ENCODE measurements at places on chromosomes 5 and 9.

DNA sequence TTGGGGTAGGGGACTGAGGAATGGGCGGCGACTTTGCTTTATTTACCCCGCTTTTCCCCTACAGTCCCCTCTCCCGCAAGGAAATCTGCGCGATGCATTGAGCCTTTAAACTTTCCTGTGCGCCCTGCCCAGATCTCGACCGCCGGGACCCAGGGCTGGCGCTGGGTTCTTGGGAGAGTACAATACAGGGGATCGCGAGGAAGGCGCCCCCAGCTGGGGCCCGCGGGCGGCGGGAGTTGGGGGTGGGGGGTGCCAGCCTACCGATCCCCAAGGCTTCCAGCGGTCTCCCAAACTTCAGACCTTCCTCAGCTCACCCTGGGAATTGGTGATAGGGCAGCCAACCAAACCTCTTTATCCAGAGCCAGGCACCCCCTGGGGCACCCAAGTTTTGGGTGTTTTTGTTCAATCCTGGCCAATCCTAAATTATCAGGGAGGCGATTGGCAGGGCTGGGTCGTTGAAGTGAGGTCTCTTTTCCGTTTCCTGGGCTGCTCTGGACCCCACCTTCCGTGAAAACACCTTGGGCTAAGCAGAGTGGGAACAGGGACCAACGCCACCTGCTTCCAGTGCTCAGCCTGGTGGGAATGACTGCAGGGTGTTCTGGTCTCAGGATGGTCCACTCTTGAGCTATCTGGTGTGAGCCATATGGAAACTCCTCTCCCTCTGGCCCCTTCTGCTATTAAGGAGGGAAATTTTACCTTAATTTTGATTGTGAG, 51.4 kb upstream of the DAB2IP start:
- no peak for DNase-seq

DNA sequence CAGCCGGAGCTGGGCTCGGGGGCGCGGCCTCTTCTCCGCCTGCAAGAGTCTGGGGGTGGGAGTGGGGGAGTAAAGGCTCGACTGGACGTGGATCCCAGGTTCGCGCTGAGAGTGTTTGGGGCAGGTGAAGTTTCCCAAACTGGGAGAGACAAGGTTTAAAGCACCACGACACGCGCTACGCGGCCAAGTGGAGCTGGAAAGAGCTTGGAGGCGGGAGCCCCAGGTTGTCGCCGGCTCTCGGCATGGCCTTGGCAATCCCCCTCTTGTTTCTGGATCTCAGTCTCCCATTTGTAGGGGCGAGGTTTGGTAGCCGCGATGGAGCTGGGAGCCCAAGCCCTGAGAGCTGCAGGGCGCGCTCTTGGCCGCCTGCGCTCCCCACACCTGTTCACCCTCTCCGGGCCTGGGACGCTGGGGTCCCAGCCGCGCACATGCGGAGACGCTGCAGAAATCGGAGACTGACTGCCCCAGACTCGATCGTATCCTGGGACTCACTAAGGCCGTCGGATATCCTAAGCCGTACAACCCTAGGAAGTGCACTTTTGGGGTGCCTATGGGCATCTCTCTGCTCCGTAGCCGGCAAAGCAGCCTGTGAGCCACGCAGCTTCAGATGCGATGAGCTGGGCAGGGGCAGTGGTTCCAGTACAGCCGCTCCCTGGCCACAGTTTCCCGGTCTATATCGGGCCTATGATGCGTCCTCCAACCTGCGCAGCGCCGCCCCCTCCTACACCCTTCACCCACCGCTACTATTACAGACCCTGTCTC, 937 bp downstream of the TMOD1 start:
- no peak for DNase-seq

GRCh38 chr5:9361835-9362234, 184.0 kb downstream of the SEMA5A start:
- DNase-seq = no peak

- no peak for DNase-seq
Measured at GRCh38 chr5:61498121-61498520, 166.1 kb downstream of the ZSWIM6 start.

DNA sequence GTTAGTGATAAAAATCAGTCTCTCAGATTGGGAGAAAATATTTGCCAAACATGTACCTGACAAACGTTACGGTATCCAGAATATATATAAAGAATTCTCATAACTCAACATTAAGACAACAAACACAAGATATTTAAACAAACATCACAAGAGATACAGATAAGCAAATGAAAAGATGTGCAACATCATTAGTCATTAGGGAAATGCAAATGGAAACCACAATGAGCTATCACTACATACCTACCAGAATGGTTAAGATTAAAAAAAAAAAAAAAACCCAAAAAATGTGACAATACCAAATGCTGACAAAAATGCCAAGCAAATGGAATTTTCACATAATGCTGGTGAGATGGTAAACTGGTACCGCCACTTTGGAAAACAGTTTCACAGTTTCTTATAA, 15.4 kb downstream of the CERT1 start:
- DNase-seq = no peak

All from stimulated activated CD4-positive, alpha-beta T cell treated with anti-CD3 and anti-CD28 coated beads, TNF-alpha, amount 100 ng/mL, for 24 hours (primary cell).